DND-41 (cell line): ENCODE measurements at places on chromosomes 12 and 14.

- H3K27me3 ChIP-seq, result no peaks in the 10 kb centered on the region
- no peak overlapping the region for H3K27ac ChIP-seq
- H3K4me3 ChIP-seq, result no peak overlapping the region
- H3K4me1 ChIP-seq, result no peaks in the 10 kb centered on the region
- H3K36me3 ChIP-seq, result peaks cover 6% of the 10 kb centered on the region; the same call in 1 of the 2 replicates
- no peak for DNase-seq
These were observed 493.5 kb upstream of the RGS6 start for GRCh38 chr14:71438684-71439083.

GRCh38 chr14:96962337-96962736 is 165.2 kb downstream of the VRK1 start:
- peaks cover 10% of the 10 kb centered on the region; the same call in 1 of the 2 replicates for H3K36me3 ChIP-seq
- H3K27me3 ChIP-seq, result no peaks in the 10 kb centered on the region
- DNase-seq, result peak; percentile 54
- peak overlapping the region; percentile 69 for H3K27ac ChIP-seq
- H3K4me1 ChIP-seq, result peaks cover 13% of the 10 kb centered on the region

GRCh38 chr14:36857842-36858445 is 196.3 kb downstream of the PAX9 start:
- no peaks in the 10 kb centered on the region for H3K36me3 ChIP-seq
- no peak overlapping the region for H3K4me3 ChIP-seq
- H3K27me3 ChIP-seq, result no peaks in the 10 kb centered on the region

DNA sequence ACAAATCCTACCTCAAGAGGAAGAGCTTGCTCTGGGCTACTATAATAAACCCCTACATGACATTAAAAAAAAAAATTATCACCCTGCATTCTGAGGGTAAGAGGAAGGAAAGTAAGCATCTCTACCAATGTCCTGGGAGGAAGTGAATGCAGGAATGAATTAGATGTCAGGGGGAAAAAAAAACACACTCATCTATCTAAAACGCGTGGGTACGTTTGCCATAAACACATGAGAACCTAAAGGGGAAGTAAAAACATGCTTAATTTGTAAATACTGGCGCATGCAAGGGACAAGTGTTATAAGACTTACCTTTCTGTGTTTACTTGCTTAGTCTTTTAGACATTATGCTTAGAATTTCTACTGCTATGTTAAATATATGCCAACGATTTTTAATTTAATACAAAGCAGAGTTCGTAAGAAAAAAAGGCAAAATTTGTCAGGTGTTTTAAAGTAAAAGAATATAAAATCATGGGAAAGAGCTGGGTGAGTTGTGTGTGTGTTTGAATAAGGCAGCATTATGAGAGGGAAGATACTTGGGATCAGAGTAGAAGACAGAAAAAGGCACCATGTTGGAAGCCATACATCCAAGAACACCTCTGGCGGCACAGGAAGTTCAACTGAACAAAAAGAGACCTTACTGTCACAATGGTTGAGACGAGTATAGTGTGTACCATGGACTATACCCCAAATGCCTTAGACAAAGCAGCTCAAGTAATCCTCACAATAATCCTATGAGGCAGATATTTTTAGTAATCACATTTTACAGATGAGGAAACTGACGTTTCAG is 1.5 kb downstream of the TMED8 start:
- H3K4me1 ChIP-seq, result peaks cover 34% of the 10 kb centered on the region
- H3K4me3 ChIP-seq, result peak overlapping the region; percentile 71
- 0 out of 2 replicates have a peak, but pooled peaks cover 5% of the 10 kb centered on the region for H3K36me3 ChIP-seq

DNA sequence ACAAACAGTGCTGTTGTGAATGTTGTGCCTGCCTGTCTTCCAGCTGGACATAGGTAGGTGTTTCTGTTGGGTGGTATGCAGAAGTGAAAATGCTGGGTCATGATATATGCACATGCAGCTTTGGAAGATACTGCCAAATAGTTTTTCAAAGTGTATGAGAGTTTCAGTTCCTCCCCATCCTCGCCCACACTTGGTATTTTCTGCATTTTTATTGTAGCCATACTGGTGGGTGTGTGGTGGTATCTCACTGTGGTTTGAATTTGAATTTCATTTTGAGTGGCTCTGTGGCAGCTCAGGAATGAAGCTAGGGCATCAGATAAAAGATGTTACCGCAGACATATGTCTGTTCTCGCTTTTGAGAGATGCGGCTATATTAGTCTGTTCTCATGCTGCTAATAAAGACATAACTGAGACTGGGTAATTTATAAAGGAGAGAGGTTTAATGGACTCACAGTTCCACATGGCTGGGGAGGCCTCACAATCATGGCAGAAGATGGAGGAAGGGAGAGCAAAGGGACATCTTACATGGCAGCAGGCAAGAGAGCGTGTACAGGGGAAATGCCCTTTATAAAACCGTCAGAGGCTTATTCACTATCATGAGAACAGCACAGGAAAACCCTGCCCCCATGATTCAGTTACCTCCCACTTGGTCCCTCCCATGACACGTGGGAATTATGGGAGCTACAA is 183.1 kb downstream of the CAND1 start:
- no peaks in the 10 kb centered on the region for H3K4me1 ChIP-seq
- H3K36me3 ChIP-seq, result no peaks in the 10 kb centered on the region
- no peak overlapping the region for H3K27ac ChIP-seq
- H3K4me3 ChIP-seq, result no peak overlapping the region

GRCh38 chr14:73248108-73248868 is 11.0 kb downstream of the PAPLN start:
- DNase-seq, result no peak
- H3K36me3 ChIP-seq, result no peaks in the 10 kb centered on the region
- peaks cover 23% of the 10 kb centered on the region for H3K4me1 ChIP-seq
- no peak overlapping the region for H3K27ac ChIP-seq

DNA sequence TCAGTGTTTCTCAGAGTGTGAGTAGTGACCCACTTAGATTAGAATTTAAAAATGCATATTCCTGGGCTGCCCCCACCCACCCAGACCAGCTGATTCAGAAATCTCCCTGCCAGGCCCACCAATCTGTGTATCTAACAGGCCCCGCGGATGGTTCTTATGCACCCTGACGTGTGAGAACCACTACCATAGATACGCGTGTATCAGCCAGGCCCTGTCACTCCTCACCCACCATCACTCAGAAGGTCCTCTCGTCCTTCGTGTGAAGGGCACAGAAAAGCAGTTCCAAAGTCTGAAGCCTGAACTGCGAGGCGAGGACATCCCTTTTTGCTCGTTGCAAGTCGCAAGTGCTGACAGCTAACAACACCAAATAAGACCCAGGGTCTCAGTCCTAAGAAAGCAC is 72.4 kb downstream of the IFT43 start:
- H3K4me3 ChIP-seq, result no peak overlapping the region
- no peaks in the 10 kb centered on the region for H3K4me1 ChIP-seq
- no peak for DNase-seq
- H3K36me3 ChIP-seq, result no peaks in the 10 kb centered on the region
